ENCODE measurements at places on chromosomes 7 and 10.

DNA sequence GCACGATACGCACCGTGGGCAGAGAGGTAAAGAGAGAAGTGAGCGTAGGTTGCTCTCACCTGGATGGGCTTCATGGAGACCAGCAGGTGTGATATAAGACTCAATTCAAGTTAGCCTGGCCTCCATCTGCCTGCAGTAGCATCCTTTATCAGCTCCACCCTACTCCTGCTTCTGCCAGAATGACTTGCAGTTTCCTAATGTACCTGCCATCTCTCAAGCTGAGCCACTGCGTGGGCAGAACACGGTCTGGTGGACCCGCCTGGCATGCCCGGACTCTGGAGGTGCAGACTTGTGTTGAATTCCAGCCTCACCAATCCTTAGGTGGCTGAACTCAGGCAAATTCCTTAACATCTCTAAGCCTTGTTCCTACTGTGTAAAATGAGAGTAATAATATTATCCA lies 64.3 kb downstream of the STEAP1B start:
- DNase-seq = no peak

DNA sequence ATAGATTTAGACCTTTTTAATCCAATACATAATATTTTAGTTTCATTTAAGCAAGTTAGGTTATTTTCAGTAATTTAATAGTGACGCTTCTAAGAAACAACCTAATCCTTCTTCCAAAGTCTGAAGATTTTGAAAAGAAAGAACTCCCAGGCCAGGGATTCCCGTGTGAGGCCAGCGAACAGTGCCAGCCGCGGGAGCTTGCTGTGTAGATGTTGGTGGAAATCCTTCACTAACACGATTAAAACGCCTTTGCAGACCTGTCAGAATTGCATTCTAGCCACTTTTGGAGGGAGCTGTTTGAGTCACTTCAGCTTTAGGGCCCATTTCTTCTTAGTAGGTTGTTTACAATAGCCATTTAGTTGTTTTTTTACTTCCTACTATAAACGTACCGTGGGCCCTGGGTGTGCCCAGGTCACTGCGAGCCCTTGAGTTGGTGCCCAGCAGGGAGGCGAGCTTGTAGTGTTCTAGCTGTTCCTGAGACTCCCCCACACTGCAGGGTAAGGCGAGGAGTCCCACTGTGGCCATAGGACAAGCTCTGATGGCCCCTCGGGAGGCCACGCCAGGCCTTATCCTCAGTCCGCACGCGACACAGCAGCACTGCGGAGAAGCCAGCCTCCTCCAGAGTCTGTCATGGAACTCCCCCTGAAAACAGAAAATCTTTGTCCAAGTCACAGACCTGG lies 32.3 kb downstream of the PPP2R2D start:
- DNase-seq = no peak

DNA sequence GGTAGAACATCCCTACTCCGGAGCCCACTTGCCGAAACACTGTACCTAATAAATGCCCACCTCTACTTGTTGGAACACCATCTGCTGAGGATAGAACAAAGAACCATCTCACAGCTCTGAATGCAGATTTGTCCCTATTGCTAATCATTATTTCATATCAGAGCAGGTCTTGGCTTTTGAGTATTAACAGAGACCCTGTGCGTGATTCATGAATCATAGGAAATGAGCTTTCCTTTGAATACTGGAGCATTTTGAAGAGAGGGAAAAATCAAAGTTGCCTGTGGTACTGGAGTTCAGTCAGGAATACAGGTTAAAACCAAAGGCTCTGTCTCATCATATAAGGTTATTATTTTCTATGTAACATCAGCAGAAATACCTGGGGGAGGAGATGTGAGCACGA lies 1132.3 kb downstream of the XPNPEP1 start:
- DNase-seq = no peak

DNA sequence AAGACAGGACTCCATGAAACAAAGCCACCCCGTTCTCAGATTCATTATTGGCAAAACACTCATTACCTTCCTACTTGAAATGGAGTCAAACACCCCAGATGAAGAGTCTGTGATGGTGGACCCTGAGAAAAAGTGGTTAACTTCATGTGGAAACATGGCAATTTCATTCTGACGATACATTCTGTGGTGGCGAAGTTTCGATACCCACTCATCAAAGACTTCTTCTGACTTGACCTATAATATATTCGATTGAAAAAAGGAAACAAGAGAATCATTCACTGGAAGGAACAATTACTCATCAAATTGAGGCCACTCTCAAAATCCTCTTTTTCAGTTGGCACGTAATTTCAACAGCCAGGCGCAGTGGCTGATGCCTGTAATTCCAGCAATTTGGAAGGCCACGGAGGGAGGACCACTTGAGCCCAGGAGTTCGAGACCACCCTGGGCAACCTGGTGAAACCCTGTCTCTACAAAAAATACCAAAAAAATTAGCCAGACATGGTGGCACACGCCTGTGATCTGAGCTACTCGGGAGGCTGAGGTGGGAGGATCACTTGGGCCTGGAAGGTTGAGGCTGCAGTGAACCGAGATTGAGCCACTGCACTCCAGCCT lies 108.8 kb upstream of the GSDME start:
- no peak for DNase-seq

DNA sequence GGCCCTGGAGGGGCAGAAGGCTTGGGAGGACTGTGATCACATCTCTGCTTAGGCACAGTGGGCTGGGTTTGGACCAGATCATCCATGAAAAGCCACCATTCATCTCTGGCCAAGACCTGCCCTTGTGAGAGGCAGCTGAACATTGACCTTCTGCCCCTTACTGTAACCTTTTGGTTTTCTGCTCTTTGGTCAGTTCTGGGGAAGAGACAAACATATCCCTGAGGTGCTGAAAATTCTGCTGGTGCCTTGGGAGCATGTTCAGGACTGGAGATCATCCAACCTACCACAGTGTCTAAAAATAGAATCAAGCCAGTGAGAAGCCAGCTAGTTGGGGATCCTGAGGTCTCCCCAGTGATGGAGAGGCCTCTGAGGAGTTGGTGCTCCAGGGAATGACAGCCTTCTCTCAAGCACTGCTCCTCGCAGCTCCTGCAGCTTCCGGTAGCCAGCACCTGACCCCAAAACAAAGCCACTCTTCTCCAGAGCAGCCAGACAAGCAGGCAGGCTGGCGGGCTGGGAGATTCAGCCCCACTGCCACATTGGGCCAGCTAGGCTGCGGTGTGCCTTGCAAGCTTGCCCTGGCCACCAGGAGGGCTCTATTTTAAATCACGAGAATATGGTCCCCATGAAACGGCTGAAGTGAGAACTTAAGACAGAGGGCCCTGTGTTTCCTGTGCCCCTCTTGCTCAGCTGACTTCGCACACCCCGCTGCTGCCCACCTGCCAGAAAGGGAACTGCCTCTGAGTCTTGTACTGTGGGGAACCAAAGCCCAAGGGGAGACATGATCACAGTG lies 37.8 kb upstream of the UBE2H start:
- DNase-seq = no peak

DNA sequence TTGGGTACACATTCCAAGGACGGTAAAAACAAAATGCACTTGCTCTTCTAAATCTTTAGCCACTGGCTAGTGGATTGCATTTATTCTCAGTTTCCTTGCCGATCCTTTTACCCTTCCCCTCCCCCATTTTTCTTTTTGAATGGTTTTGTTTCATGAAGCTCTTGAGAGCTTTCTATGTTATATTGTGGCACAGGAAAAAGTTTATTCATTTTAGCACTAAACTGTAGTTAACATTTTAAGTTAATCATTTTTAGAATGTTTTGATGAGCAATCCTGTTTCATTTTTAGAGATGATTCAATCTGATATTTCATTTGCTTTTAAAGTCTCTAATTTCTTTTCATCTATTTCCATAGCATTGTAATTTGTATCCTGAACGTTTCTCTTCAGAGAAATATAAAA lies 24.0 kb downstream of the ZEB1 start:
- no peak for DNase-seq

- DNase-seq = no peak
Observed at GRCh38 chr10:30045961-30046360, 13.4 kb downstream of the JCAD start.

DNA sequence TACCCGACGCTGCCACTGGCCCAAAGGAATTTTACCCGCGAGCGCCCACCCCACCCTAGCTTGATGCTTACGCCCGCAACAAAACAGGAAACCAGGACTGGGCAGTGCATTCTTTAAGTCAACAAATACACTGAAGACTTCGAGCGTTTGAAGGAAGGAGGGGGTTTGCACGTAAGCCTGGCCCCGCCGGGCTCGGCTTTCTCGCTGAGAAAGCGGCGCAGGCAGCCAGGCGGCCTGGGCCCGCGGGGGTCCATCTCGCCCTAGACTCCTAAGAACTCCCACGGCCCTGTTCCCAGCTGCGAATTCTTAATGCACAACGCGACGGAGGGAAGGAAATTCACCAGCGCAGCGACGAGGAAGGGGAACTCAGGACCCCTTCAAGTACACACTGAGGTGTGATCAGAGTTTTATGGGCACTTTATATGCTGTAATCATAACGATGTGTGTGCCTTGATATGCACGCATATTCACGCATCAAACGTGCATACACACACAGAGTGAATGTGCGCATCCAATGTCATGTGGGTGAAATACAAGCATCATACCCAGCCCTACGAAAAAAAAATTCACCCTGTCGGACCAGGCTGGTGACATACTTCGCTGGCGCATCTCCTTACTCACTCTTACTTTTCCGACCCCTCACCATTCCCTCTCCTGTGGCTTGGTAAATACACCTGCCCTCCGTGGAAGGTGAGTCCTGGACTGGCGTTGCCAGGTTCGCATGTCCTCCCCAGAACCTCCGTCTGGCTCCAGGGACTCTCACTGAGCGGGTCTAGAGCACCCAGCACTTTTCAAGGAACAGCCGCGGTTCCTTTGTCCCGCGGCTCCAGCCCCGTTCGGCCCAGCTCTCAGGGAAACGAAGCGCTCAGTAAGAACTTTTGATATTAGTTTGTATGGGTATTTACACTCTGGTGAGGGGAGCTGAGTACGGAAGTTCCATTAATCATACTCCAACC lies 5.7 kb upstream of the HOXA13 start:
- no peak for DNase-seq

DNA sequence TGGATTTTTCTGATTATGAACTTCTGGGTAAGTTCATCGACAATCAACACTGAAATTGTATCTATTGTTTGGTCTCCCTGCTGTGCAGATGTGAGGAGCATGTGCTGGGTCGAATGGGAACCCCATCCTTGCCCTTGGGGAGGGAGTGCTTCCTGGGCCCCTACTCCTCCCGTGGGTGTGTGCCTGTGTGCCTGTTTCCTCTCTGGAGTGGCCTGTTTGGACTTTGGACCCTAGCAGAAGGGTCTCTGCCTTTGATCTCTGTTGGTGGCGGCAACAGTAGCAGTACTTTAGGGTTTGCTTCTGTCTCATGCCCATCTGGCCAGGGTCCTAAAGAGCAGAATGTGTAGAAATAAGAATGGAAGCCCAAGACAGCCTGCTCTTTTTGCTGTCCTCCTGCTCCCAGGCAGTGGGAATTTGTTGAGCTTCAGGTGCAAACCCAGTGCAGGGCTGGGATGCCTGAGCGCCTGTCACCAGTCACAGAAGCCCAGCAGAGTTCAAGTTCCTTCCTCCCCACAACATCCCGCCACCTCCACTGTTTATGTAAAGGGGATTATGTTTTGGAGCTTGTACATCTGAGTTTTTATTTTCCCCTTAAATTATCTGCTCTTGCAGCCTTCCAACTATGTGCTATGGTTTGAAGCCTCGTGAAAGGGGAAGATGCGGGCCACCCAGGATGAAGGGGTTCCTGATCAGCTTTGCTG lies 1.5 kb upstream of the TACR2 start:
- no peak for DNase-seq

- no peak for DNase-seq
Observed at GRCh38 chr7:158014976-158015375, 572.6 kb downstream of the PTPRN2 start.

- DNase-seq = no peak
Observed at GRCh38 chr10:122263971-122264370, 7.1 kb upstream of the BTBD16 start.

GRCh38 chr7:80204454-80204853 lies 69.8 kb downstream of the GNAI1 start:
- DNase-seq = no peak

DNA sequence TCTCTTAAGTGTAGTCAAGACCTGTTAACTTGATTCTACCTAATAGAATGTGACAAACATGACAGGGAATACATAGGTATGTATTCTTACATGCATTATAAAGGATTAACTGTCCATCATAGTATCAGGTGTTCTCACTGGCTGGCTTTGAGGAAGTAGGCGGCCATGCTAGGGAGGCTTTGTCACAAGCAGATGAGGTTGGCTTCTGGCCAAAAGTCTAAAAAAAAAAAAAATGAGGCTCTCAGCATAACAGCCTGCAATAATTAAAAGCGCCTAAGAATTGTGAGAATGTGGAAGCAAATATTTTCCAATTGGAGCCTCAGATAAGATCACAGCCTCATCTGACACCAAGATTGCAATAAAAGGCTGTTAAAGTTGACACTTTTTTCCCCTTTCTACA lies 1256.8 kb upstream of the SORCS1 start:
- no peak for DNase-seq

DNA sequence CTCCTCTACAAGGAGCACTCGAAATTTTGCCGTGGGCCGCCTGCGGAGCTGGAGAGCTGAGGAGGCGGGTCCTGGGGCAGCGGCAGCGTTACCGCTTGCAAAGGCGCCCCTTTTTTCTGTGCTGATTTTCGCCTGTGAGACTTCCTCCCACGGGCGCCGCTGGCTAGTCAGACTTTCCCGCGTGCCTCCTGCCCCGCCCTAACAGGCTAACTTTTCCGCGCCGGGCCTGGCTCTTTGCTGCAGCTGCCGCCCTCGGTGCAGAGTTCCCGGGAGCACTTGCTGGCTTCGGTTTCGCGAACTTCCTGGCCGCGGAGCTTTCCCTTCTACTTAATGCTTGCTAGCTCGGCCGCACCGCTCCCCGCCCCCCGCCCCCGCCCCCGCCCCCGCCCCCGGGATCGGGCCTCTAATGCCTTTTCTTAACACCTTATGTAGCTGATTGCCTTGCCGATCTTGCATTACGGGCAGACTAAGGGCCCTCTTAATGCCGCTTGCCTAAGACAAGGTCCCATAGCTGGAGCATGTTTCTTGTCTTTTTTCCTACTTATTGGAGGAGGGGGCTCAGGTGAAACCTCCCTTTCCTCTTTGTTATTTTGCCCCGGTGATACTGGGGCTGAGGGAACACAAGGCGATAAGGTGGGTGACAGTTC lies 37.9 kb upstream of the RASGEF1A start:
- DNase-seq = peak; percentile 38

- no peak for DNase-seq
Observed at GRCh38 chr10:36129051-36129450, 487.0 kb upstream of the FZD8 start.

- DNase-seq = no peak
Observed at GRCh38 chr7:22435105-22435504, 64.9 kb downstream of the STEAP1B start.

GRCh38 chr10:35304649-35305048 lies 31.7 kb upstream of the CCNY start:
- DNase-seq = no peak

DNA sequence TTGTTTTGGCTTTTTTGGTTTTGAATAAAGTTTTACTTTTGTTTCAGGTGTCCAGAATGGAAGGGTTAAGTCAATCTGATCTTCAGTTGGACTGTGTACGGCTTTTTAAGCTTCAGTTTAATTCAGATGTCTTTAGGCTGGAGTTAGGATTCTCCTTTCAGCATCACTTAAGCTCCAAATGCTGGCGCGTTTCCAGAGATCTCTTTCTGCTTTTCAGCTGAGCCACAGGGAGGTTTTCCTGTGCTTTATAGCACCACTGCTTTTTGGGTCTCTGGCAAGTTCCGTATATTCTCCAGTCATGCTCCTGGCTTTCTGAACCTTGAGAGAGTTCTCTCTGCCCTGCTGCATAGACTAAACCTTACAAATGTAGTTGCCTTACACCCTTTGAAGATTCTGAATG lies 60.0 kb downstream of the VTI1A start:
- DNase-seq = no peak

All from H54 (cell line).